Ecto neural progenitor cell (in vitro differentiated cells): ENCODE measurements at places on chromosomes 13 and 19.

DNA sequence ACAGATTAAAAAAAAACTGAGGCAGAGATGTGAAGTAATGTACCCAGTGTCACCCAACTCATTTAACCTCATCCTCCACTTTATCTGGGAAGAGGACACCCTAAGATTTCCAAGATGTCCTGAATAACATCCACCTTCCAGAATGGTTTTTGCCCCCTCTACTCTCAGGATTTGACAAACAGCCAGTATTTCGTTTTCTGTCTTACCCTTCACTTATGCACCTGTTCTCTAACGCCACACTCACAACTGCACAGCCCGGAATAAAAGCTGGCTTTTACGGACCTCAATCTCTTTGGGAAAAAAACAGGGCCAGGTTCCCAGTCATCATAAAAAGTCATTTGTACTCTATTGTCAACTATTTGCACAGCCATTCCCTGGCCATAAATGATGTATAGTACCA is 21.2 kb upstream of the CEACAM6 start:
- DNase-seq, result no peak

- DNase-seq, result no peak
Measured at GRCh38 chr13:113989585-113990300, 15.9 kb upstream of the C13orf46 start.

DNA sequence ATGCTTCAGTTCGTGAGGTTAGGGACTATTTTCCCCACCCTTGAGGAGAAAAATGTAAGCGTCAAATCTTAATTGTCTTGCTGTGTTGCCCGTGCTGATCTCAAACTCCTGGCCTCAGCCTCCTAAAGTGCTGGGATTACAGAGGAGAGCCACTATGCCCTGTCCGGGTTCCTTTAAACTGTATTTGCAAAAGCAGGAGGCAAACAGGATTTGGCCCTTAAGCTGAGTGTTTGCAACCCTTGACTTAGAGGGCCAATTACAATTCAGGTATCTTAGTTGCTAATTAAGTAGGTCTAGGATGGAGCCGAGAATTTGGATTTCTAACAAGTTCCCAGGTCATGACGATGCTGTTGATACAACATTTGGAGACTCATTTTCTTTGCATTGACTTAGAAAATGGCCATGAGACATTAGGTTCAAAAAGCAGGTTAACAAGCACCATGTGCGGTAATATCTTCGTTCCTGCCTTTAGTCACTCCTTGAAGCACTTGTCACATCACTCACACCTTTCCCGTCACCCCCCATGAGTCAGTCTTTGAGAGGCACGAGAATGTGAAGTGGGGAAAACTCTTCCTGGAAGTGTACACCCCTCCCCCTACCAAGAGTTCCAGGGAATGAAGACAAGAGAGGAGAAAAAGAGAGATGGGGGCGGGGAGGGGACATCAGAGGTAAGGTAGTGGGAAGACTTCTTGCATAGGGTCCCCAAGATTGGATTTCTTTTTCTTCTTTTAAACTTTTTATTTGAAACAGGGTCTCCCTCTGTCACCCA is 2.6 kb downstream of the NAPSA start:
- DNase-seq, result no peak

DNA sequence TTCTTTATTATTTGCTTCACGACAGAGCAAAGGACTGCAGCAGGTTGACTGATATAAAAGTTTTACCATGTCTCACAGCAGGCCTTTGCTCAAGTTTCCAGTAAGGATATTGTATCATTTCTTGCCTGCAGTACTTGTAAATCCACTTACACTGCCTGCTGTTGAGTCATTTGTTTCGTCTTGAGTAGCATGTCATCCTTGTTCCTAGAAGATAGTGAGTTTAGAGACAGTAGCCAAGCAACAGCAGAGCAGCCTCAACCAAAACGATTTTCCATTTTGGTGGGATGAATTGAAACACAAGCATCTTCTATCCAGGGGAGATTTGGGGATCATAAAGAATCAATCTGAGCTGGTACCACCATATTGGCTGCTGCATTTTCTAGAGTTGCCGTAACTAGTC is 24.0 kb upstream of the ALOX5AP start:
- DNase-seq, result no peak

DNA sequence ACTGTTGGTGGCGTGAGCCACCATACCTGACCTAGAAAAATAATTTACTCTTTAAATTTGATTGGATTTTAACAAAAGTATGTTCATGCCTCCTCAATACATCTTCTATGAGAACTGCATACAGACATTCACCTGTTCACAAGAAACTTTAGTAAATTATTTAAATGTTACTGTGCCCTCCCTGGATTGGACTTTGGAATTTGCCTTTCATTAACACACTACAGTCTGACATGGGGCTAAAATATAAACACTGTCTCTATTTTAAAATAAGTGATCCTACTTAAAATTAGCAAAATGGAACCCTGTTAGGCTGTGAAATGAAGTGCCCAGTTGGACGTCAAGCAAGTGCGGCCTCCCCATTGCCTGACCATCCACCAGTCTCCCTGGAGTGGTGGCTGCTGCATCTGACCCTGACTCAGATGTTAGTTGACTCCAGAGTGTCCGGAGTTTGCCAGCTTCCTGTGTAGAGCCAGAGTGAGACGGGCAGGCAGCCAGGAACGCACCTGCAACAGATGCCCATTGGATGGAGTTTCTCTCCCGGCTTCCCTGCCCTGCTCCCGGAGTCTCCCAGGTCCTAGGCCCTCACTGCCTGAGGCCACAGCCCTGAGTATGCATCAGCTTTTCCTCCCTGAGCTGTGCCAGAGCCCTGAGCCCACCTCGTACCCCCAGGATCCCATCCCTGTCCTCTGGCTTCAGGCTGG is 45.9 kb upstream of the ATP11A start:
- peak; percentile 26 for DNase-seq
